Esophagus mucosa (tissue), 1 donor: ENCODE measurements at places on chromosomes 7 and 10. TPM values are rescaled to one million over a fixed set of nuclear protein-coding genes. Genes with fewer than 3 reads are reported as not detected.

Gene PRR15
- 0.92 TPM for total RNA-seq

Gene NUTM2B
- 0.24 TPM for total RNA-seq

Gene CPN1
- not detected for total RNA-seq

Gene ASIC3
- 0.52 TPM for total RNA-seq

Gene MRM2
- 17.3 TPM for total RNA-seq

Gene MNX1
- total RNA-seq: 0.12 TPM

Gene LRIT1
- total RNA-seq: not detected

Gene LRGUK
- total RNA-seq: 0.32 TPM

Gene PPP1R17
- not detected for total RNA-seq

Gene UPK3B
- total RNA-seq: 9.6 TPM

Gene XPNPEP1
- 45.7 TPM for total RNA-seq

GRCh38 chr10:5511231-5511884 is 12.0 kb upstream of the CALML5 start:
- no peak for ATAC-seq

- no peak for ATAC-seq
These were observed 306.8 kb downstream of the ETV1 start for GRCh38 chr7:13682626-13683025.

DNA sequence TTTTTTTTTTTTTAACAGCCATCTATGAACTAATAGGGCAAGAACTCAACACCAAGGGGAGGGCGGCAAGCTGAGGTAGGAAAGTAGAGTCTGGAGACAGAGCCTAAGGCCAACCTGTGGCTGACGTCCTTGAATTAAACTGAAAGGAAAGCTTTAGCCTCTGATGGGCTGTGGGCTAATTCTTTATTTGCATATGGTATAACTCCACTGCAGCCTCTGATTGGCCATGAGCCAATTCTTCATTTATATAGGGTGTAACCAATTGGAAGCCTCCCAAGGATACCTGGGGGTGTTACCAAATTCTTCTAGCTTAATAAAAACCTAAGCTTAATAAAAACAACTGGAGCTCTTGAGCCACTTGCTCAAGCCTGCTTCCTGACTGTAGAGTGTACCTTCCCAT is 10.3 kb downstream of the TYW1 start:
- ATAC-seq: peak; percentile 76

GRCh38 chr10:122316224-122316884 is 45.3 kb downstream of the BTBD16 start:
- peak; percentile 84 for ATAC-seq

DNA sequence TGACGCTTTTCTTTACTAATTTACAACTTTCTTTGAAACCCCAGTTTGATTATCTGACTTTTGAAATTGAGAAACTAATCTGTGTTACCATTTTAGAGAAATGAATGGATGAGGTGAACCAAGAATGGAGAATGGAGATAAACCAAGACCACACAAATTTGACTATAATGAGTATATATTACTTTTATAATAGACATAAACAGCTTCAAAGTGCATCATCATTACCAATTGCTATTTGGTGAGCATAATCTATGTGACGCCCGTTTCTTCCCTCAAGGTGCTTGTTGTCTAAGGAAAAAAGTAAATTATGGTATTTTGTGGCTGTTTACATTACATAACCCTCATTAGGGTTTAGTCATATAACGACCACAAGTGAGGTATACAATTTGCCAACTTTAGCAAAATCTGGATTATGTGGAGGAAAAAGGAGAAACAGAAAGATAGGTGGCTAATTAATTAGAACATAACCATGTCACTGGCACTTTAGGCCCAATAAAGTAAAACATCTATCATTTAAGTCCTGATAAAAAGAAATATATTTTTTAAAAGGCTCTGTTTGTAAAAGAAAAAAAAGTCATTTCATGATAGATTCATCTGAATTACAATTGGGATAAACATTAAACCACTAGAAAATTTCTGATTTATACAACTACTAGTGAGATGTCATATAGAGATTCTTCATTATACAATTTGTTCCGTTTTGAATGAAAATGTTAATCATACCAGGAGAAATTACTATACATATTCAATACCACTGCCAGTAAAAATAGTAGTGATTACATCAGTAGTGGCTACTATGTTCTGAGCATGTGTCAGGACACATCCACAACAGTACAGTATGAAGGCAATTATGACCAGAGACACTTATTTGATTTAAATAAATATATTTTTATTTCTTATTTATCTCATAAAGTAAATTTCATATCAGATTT is 118.2 kb upstream of the FAM133B start:
- no peak for ATAC-seq

GRCh38 chr7:84801396-84801795 is 385.5 kb downstream of the SEMA3D start:
- ATAC-seq: no peak

DNA sequence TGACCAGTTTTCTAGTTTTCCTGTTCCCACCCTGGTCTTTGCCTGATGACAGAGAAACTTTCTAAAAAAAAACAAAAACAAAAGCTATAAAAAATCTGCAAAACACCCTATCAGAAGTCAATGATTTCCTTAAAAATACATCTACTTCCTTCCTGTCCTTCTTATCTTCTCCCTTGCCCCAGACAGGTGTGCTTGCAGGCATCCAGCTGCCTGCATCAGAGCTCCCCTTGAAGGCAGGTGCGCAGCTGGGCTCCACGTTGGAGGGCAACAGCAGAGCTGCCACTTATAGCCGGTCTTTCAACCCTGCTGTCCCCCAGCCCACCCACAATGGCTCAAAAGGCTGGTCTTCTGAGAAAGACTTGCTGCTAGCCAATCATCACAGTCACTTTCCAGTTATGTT is 29.8 kb downstream of the UBE2D4 start:
- no peak for ATAC-seq

DNA sequence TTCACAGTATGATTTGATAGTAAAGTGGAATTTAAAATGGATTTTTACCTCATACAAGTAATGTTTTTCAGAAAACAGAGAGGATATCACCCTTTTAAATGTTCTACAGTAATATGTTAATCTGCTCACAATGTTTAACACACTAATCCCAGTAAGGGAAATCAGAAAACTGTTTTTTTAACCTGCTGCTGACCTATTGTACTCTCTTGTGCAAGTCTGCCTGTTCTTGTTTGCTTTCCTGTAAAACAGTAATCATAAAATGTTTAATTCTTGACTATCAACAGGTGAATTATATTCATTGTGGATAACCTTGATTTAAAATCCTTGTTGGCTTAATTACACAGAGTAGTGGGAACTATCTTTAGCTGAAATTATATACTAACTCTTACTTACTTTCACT is 126.4 kb downstream of the GNAT3 start:
- ATAC-seq: no peak

- ATAC-seq: peak; percentile 68
These were observed 36.2 kb downstream of the GOT1 start for GRCh38 chr10:99394256-99394655.

- ATAC-seq: no peak
These were observed 44.1 kb upstream of the PTPRN2 start for GRCh38 chr7:158631574-158632195.

DNA sequence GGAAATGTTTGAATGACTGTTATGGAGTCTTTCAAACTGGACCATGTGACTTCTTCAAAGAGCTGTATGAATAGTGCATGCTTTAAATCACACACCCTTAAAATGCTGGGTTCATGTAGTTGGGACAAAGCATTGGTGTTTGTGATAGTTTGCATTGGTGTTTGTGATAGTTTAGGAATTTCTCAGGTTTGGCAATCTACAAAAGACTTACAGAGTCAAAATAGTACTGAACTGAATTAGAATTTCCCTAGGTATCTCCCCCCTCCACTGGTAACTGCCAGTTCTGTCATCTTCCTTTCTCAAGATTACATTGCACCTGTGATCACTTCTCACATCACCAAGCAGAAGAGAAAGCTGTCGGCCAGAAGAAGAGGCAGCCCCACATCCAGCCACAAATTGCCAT is 261.1 kb downstream of the GATA3 start:
- no peak for ATAC-seq

DNA sequence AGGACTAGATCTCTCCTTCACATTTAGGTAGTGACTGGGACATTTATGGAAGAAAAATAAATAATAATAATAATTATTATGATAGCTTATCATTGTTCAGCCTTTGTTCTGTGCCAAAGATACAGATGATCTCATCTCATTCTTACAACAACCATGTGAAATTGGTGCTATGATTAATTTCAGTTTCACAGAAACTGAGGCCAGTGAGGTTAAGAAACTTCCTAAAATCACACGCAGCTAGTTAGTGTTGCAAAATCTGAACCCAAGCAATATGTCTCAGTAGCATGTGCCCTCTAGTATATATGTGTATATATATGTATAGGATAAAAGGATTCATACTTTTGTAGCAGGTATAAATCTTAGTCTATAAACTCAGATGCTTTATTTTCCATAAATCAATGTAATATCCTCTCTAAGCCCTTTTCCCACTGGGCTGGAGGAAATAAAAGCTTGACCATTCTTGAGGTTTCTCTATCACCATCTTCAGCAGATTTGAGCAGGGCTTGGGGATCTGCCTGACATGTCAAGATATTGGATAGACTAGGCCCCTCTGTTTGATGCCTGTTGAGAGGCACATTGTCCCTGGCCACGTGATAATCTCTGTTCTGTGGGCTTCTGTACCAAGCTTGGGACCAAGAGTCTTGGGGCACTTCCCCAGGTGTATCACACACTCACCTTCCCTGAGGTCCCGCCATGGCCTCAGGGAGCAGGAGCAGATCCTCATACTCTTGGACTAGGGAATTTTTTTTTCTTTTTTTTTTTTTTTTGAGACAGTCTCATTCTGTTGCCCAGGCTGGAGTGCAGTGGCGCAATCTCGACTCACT is 172.6 kb upstream of the NRP1 start:
- no peak for ATAC-seq

GRCh38 chr10:77877441-77878344 is 48.9 kb downstream of the DLG5 start:
- peak; percentile 76 for ATAC-seq

DNA sequence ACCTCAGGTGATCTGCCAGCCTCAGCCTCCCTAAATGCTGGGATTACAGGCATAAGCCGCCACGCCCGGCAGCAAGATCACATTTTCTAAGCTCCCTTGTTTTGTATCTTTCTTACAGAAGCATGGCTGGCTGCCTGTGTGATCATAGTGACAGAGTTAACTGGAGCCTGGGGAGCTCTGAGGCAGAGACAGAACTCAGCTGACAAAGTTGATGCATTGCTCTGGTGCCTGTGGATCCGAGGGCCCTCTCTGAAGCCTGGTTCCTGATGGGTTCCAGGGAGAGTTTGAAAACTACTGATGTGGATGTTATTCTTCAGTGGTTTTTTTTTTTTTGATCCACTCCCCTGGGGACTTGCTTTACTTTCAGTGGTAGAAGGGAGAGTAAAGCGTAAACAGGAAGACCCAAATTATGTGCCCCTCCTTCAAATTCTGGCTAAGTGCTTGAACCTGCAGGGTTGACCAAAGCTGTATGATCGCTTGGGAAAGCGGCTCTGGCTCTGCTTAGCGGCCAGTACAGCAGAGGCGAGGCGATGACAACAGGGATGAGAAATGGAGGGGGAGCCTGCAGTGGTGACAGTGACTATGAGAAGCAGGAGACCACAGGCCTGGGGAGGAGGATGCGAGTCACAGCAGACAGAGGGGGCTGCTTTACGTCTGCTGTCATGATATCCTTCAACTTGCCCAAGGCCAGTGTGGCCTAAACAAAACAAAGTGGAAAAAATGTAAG is 6.8 kb upstream of the EFCAB10 start:
- ATAC-seq: no peak

DNA sequence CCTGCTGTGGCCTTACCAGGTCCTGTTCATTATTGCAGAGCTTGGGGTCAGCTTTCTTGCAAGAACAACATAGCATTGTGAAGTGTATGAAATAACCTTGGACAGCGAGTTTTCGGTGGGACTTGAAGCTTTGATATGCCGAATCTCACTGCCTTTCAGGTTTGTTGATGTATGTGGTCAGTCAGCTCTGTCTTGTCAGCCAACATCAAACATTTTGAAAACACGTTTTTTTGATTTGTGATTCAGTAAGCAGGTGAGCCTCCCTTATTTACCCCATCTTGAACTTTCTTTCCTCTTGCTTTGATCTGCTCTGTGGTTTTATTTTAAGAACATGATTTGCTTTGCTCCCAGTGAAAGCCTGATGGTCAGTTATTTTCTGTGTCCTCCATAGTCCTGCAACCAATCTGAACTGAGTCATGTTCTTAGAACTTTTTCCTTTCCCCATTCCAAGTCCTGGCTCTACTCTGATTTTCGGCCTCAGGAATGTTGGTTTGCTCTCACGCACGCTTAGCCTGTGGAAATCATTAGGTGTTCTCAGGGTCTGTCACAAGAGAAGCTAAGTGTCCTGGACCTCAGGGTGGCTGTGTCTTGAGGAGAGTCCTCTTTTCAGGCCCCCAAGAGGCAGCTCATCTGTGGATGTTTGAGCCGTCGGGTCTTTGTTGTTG is 8.7 kb downstream of the WBP1L start:
- peak; percentile 17 for ATAC-seq

DNA sequence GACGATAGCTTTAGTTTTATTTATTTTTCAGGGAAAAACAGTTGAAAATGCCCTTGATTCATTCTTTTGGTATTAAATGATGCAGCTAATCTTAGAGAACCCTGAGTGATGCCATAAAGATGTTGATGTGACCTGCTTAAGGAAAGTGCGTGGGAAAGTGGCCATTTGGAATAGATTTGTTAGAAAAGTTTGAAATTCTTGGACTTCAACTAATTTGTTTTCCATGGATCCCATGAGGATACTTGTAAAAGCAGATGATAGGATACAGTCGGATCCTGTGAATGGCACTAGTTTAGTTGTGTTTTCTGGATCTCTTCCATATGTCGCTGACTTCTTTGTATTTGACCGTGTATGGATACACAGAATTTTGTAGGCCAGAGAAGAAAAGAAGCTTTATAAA is 69.0 kb downstream of the SEPTIN7 start:
- ATAC-seq: no peak

- ATAC-seq: no peak
These were observed 147.0 kb downstream of the HBP1 start for GRCh38 chr7:107315716-107316220.

DNA sequence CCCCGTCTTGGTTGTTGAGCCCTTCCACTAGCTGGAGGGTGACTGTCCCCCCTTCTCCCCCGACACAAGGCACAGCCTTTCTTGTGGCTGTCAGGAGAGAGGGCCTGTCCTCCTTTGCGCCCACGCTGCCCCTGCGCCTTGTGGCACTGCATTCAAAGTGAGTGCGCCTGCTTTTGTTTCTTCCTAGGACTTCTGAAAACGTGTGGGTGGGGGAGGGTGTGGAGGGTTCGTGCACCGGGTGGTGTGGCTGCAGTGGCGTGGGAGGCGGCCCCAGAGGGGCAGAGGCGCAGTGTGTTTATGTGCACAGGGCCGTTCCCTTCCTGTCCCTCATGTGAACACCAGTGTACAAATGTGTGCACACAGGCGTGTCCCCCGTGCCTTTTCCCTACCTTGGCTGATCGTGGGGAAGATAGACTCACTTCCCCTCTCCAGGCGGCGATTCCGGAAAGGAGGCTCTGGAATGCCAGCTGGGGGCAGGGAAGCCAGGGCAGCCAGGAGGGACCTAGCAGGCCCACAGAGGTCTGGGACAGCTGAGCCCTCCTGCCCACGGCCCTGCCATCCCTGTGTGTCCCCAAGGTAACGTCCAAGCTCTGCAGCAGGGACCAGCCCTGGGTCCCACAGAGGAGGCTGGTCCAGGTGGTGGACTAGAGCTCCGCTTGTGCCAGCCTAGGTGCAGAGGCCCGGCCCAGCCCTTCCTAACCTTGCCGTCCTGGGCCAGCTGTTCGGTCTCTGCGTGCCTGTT is 88.8 kb downstream of the LHPP start:
- ATAC-seq: no peak

- ATAC-seq: no peak
These were observed 289.1 kb downstream of the CCDC3 start for GRCh38 chr10:12712293-12712983.

GRCh38 chr10:18306031-18306430 is 165.8 kb downstream of the CACNB2 start:
- no peak for ATAC-seq

GRCh38 chr7:47383696-47384445 is 198.0 kb downstream of the TNS3 start:
- no peak for ATAC-seq
